ENCODE measurements at places on chromosomes 11 and 22. TPM values are rescaled to one million over a fixed set of nuclear protein-coding genes. Genes with fewer than 3 reads are reported as not detected.

CRYBB1 gene
- not detected for total RNA-seq

- no peaks in the 10 kb centered on the region for H3K36me3 ChIP-seq
- no peak for DNase-seq
- no peaks in the 10 kb centered on the region for H3K4me1 ChIP-seq
- H3K27me3 ChIP-seq = no peaks in the 10 kb centered on the region
- H3K4me3 ChIP-seq = no peak within 1 kb of the TSS
- no peak within 1 kb of the TSS for H3K27ac ChIP-seq
Measured at GRCh38 chr11:74466916-74467885, at the start of gene KCNE3. KCNE3 (minus strand) TSS chr11:74467549; CDS start chr11:74457563, 9,986 bp downstream.

OR10D3 gene
- total RNA-seq = not detected

DNA sequence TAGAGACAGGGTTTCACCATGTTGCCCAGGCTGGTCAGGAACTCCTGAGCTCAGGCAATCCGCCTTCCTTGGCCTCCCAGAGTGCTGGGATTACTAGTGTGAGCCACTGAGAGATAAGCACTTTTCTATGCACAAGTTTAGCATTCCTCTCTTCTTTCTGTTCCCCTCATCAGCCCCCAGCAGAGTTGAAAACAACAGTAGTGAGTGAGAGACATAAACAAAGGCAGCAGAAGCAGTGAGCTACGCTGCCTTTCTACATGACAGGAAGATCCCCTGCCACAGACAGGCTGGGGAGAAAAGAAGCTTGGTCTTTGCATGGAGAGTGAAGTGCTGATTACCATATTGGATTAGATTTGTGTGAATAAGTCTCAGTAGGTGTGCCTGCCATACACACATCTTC, 392.0 kb upstream of the KIRREL3 start:
- H3K4me1 ChIP-seq = no peaks in the 10 kb centered on the region
- no peak overlapping the region for H3K27ac ChIP-seq
- H3K36me3 ChIP-seq = no peaks in the 10 kb centered on the region
- no peak for DNase-seq
- H3K4me3 ChIP-seq = no peak overlapping the region
- no peaks in the 10 kb centered on the region for H3K27me3 ChIP-seq

GRCh38 chr11:111737444-111738210, 28.6 kb downstream of the PPP2R1B start:
- peaks cover 21% of the 10 kb centered on the region for H3K36me3 ChIP-seq
- H3K27ac ChIP-seq = no peak overlapping the region
- H3K27me3 ChIP-seq = no peaks in the 10 kb centered on the region
- no peaks in the 10 kb centered on the region for H3K4me1 ChIP-seq
- H3K4me3 ChIP-seq = no peak overlapping the region
